ENCODE measurements at places on chromosomes 5 and 9.

DNA sequence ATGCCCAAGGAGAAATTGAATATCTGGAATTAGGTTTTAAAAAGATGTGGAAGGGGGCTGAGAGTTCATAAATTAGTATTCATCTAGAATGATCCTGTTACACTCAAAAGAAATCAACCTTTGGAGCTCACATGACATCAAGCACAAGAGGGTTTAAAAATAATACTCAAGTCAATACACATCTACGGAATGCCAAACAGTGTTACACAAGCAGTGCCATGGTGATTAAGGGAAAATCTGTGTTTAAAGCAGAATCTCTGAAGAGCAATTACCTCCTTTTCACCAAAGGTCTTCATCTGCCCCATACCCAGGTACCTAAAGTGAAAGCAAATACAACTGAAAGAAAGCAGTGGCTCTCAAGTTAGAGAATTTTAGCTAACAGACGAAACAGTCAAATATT is 261.6 kb downstream of the NFIB start:
- no peak for DNase-seq

- no peak for DNase-seq
Measured at GRCh38 chr5:39073767-39074016, 507 bp downstream of the RICTOR start.

DNA sequence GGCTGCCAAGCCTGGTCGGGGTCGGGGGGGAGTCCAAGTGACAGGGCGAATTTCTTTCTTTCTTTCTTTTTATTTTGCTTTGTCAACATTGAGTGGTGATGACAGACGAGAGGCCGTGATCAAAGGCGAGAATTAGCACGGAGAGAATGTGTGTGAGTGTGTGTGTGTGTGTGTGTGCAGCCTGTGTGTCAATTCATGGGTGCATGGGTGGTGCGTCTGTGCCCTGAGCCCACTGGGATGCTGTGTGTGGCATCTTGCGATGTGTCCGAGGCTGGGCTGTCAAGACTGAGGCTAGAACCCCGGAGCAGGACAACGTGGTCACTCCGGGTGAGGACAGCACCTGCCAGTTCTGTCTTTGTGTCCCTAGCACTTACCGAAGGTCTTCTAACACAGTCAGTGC is 4.7 kb upstream of the FIBCD1 start:
- no peak for DNase-seq

GRCh38 chr9:15512204-15512603 is 1.4 kb upstream of the PSIP1 start:
- DNase-seq = no peak

DNA sequence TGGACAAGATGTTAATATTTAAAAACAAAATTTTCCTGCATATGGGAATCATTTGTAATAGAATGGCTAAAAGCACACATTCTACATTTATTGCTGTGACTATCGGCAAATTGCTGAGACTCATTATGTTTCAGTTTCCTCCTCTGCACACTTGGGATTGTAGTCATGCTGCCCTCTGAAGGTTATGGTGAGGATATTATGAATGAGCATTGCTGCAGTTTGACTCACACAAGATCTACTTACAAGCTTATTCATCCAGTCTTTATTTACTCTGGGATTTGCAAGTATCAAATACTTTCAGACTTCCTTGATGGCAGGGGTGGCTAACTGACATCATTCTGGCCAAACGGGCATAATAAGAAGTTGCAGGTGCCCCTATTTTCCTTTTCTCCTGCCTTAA is 9.5 kb upstream of the NFIL3 start:
- no peak for DNase-seq

- DNase-seq = no peak
Measured at GRCh38 chr9:85040146-85040545, 370.6 kb downstream of the NTRK2 start.

DNA sequence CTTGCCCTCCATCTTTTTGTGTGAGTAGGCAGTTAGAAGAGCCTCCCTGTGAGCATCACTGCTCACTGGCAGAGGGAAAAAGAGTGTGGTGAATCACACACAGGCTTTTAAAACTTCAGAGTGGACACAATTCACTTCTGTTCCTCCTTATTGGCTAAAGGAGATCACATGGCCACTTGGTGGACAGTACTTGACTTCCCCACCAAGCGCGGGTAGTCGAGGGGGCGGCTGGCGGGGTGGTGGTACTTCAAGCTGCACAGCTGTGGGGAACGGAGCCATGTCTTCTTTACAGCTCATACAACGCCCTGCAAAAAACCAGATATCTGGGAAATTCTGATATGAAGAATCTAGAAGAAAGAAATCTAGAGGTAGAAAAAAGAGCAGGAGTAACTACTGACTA is 95.4 kb downstream of the PAM start:
- DNase-seq = no peak

DNA sequence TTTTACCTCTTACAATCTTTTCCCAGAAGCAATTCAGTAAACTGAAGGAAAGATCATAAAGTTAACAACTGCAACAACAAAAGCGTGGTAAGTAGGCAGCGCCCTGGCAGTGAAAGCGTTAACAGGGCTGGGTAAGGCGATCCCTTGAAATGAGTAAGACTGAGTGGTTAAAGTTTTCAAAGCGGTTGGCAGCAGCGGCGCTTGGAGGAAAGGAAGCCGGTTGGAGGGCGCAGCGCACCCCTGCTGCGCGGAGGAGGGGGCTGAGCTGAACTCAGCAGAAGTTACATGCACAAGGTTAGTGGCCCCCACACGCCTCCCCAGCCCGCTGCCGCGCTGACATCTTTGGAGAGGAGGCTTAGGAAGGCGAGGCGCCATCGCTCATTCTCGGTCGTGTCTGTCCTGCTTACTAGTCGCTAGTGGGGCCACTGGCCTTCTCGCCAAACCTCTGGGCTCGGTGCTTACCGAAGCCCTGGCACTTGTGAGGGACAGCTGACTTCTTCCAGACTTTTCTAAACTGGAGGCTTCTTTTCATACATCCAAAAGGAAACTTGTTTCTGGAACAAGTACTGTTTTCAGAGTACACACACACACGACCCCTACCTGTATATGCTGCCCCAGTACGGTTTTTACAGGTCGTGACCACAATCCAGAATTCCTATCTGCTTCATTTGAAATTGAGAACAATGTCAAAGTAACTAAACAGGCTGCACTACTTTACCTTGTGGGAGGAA is at the start of gene SH3RF2:
TSS of gene SH3RF2 (plus strand) at position 178 of the 731 bp plus-strand sequence. CDS start 1,351 bp downstream, outside the sequence.
- DNase-seq = peak; percentile 24

GRCh38 chr9:35938474-35939356 is 19.2 kb downstream of the OR2S2 start:
- no peak for DNase-seq

DNA sequence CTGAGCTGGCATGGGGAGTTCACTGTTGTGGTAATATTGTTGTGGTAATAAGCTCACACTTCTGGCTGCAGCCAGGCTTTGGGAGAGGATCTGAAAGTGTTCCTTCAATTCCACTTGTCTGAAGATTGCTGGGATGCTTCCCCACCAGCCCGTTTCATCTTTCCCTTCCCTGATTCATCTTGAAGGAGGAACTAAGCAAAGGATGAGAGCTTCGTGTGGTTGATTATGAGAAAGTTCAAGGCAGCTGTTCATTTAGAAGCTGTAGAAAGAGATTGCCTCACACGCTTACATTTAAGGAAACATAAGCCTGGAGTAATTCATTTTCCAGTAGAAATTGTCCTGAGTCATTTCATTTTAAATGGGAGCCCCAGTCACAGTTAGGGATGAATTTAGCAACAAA is 122.4 kb upstream of the GAS1 start:
- DNase-seq = no peak

DNA sequence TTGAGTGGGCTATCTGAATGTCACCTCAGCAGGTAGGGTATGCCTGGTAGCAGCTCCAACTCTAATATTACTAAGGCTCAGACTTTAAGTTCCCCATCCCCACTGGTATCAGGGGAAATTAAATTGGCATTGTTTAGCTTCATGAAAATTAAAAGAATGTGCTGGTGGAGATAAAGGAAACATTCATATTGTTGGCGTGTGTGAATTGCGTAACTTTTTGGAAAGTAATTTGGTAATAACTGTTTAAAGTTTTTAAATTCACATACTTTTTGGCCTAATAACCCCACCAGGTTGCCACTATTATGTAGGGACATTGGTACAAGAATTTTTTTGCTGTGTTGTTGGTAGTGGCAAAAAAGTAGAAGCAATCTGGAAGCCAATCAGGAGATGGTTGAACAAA is 29.4 kb downstream of the TNPO1 start:
- DNase-seq = no peak

DNA sequence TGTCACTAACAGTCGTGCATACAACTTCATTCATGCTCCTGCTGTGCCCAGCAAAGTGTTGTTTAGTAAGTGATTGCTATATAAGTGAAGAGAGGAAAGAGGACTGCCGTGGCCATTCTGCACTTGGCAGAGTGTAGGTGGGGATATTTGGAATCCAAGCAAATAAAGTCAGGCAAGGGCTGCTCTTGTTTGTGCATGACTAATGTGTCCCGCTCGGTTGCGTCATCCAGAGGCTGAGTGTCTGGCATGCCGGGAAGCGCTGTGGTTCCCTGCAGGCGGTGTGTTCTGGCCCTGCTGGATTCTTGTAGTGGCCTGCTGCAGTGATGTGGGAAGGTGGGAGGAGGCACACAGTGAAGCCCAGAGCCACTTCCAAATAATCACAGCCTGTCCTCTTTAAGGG is 136.9 kb upstream of the ANKH start:
- no peak for DNase-seq

DNA sequence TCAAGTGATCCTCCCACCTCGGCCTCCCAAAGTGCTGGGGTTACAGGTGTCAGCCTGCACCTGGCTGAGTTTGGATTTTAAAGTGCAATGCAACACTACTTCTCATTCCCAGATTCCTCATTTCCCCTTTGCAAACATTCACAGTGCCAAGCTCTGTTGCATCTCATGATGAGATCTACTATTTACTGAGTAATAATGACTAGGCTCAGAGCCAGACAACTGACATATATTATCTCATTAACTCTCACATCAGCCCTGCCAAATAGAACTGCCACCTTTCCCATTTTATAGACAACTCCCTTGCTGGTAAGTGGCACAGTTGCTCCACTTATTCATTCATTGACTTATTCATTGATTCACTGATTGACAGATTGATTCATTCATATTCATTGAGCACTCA is 7.0 kb downstream of the PDE6A start:
- DNase-seq = no peak

- DNase-seq = no peak
Measured at GRCh38 chr9:112271466-112272098, 61.8 kb downstream of the PTBP3 start.

GRCh38 chr5:31987985-31988710 is 186.0 kb downstream of the GOLPH3 start:
- DNase-seq = no peak

DNA sequence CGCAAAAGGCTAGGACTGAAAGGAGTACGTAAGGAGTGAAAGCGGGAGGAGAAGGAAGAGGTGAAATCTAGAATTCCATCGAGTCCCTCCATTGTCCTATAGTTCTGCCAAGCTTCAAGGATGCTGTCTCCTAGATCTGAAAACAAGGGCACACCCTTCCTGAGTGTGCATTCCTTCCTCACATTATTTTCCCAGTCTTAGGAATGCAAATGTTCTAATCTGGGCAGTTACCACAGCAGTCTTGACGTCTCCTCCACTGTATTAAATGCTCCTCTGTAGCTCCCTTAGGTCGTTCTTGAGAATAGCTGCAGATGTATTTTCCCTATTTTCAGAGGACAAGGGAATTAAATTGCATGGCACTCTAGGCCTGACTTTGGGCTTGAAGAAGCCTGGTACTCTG is 127.6 kb downstream of the SLIT3 start:
- no peak for DNase-seq

- no peak for DNase-seq
Measured at GRCh38 chr9:128310461-128310860, 11.8 kb downstream of the TRUB2 start.

- no peak for DNase-seq
Measured at GRCh38 chr5:173247510-173247909, 12.5 kb upstream of the NKX2-5 start.

DNA sequence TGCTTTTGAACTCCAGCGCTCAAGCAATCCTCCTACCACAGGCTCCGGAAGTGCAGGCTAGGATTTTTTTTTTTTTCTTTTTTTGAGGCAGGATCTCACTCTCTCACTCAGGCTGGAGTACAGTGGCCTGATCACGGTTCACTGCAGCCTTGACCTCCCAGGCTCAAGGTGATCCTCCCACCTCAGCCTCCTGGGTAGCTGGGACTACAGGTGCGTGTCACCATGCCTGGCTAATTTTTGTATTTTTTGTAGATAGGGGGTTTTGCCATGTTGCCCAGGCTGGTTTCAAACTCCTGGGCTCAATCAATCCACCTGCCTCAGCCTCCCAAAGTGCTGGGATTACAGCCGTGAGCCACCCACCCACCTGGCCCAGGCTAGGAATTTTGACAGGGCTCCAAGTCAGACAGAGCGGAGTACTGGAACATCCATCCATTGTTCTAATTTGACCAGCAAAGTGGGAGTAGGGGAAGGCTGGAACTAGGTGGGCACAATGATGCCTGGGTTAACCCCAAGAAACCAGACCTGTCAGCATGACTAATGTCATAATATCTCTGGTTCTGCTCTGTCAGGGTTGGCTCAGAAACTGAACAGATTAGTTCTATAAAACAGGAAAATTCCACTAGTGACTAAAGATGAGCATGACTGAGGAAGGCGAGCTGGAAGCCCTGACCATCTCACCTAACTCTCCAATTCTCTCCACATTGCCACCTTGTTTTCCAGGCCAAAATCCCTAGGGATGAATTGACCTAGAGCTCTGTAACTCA is 9.2 kb downstream of the ZBTB5 start:
- DNase-seq = no peak

DNA sequence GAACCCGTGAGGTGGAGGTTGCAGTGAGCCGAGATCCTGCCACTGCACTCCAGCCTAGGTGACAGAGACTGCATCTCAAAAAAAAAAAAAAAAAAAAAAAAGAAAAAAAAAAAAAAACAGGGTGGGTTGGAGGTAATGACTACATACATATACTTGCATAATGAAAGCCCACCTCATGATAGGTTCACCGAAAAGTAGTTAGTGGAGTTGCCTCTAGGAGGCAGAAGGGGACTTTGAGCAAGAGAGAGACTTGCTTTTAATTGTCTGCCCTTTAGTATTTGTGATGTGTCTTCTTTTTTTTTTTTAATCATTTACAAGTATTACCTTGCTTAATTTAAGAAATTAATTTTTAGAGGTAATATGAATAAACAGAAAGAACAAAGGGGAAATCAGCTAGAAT is 99.8 kb downstream of the PPARGC1B start:
- no peak for DNase-seq

GRCh38 chr9:124941679-124942561 is 1.0 kb upstream of the GOLGA1 start:
- peak; percentile 84 for DNase-seq

GRCh38 chr5:72600391-72600981 is 93.3 kb upstream of the ZNF366 start:
- no peak for DNase-seq

GRCh38 chr5:152256580-152256979 is 148.5 kb downstream of the NMUR2 start:
- no peak for DNase-seq

GRCh38 chr5:36875051-36875789 is 1.3 kb upstream of the NIPBL start:
- peak; percentile 60 for DNase-seq

DNA sequence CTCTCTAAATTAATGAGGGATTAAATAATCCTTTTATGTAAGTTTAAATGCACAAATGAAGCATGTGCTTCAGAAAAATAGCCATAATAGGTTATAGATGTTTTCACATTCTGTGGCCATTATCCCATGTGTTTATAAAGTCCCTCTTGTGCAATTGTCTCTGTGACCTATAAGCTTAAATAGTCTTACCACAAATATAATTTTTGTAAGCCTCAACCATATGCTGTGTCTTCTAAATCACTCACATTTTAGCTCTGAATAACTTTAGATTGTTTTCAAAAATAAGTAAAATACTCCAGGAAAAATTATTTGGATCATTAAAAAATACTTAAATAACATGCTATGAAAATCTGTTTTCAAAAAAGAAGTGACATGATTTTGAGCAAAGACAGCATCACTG is 1894.7 kb downstream of the MAT2B start:
- DNase-seq = no peak

Measured in activated naive CD4-positive, alpha-beta T cell treated with anti-CD3 and anti-CD28 coated beads, Interleukin-2, amount 10 ng/mL, durations not matched to agents 7 days and 5 days (primary cell).